ENCODE measurements at places on chromosomes 7 and 10.

GRCh38 chr7:41147606-41148485, 555.0 kb downstream of the INHBA start:
- no peak for DNase-seq

DNA sequence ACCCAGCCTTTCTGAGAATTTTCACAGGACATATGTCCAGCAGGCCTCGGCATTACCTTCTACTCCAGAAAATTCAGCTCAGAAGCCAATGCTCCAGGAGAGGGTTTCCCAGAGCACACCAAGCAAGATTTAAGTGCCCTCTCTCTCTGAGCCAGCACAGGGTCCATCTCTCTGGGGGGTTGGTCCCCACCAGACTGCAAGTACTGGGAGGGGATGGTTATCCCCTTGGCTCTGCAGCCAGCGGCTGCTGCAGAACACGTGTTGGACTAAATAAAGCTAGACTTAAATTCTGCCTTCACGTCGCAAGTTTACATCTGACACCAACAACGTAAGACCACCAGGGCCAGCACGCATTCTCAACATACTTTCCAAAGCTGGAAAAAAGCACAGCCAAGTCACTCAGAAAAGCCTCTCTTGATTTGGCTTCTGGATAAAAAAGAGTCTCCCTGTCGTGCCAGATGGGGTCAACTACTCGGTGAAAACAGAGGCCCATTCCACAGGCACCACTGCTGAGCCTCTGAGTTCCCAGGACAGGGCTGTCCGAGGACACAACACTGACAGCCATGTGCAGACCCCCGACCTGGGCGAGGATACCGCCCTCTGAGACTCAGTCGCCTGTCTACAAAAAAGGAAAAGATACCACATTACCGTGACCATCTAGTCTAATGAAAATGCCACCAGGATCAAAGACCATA, 77.3 kb downstream of the CTBP2 start:
- DNase-seq = no peak

GRCh38 chr7:109375823-109376222, 806.1 kb downstream of the DNAJB9 start:
- DNase-seq = no peak

DNA sequence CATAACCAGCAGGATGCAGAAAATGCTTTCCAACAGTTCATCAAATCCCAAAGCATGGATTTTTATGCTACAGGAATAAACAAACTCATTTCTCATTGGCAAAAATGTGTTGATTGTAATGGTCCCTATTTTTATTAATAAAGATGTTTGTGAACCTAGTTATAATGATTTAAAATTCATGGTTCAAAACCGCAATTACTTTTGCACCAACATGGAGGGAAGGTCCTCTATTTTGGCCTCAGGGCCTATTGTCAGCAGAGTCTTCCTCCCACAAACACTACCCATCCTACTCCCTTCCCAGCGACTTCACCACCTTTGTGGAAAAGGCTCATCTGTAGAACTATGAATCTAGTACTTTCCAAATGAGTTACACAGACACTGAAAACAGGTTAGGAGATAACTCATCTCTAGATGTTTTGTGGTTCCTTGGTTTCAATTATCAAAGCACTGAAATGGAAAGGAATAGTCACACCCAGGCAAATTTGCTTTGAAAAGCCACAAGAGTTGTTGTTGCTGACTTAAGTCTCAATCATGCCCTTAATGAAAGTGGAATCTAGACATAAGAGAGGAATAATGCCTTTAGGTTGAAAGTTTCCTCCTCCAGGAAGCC, 59.4 kb upstream of the FRMD4A start:
- DNase-seq = no peak

GRCh38 chr7:77664715-77665114, 31.5 kb upstream of the RSBN1L start:
- DNase-seq = no peak

DNA sequence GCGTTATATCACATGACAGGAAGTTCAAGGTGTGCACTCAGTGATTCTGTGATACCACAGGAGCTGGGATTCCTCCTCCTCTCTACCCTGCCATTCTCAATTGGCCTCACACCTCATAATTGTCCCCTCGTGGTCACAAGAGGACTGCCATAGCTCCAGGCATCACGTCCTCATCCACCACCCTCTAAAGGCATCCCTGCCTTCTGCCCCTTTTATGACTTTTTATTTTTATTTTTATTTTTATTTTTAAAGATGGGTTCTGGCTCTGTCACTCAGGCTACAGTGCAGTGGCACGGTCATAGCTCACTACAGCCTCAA, 47.0 kb downstream of the PDGFA start:
- no peak for DNase-seq

GRCh38 chr7:128131731-128132130, 100.5 kb upstream of the LRRC4 start:
- no peak for DNase-seq

DNA sequence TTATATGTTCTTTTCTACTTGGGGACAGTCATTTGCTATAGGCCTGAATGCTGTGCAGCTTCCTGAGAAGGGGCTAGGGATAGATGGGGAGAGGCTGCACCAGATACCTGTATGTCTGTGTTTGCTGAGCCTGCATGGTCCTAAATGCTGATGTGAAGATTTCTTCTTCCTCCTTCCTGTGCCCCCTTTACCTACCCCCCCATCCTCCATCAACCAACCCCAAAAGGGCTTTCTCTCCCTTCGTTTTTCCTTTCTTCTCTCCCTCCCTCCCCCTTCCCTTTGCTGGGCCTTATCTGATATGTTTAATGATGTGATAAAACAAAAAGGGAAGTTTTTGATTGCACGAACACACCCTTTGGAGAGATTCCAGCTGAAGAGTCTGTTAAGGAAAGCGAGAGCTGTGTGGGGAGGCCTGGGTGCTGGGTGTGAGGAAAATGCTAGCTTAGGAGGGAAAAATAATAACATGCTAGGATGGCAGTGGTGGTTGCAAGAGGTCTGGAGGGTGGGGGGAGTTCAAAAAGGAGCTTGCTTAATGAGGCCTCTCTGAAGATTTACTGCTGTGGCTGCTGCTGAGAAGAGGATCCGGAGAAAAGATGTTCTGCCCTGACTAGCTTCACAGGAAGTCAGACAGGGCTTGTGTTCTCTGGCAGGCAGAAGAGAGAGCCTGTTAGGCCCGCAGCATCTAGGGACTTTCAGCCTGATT, 101.8 kb downstream of the SAMD9 start:
- DNase-seq = no peak

DNA sequence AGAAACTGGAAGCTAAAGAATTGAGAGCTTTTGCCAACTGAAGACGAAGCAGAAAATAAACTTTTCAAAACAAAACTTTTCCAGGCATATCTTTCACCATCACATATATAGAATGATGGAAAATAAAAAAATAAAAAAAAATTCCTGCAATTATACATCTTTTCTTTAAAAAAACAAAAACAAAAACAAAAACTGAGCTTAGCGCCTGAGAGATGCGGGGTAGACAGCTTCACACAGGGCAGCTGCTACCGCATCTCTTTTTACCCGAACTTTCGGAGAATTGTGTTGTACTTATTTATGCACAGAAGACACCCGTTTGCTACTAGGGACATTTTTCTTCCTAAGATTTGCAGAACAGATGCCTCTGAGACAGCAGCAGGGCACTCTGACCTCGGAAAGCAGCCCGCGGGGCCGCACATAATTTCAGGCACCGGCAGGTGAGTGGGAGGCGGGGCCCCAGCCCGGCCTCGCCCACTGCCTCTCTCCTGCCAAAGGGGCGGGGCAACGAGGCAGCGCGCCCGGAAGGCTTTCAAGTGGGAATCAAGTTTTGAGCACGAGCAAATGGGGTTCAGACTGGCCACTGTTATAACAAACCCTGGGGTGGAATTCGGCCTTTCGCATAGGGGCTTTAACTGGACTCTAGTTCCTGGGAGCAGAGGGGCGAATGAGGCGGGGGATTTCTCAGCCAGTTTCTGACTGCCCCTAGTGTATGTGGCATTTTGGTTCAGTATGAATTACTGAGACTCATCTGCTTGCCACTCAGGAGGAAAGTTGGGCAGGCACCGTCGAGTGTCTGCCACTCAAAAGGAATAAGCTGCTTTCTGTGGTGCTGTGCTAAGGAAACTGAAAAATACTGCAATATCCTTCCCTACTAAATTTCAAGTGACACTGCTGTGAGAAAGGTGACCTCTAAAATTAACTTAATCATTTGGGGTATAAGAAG, 18.5 kb upstream of the FAM133B start:
- DNase-seq = no peak

DNA sequence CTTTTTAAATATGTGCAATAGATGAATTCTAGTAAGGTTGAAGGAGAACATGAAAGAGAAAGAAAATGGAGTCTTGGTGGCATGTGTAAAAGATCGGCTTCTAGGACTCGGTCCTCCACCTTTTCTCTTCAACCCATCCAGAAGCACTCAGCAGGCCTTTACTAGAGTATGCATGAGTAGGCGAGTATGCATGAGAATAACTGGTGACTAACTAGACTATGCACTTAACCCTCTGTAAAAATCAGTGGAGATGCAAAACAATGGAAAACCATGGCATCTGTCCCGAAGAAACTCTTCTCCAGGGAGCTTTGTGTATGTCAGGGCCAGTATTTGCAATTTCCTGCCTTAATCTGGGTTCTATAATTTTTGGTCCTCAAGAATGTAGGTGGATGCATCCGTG, 40.0 kb upstream of the GRB10 start:
- DNase-seq = no peak

DNA sequence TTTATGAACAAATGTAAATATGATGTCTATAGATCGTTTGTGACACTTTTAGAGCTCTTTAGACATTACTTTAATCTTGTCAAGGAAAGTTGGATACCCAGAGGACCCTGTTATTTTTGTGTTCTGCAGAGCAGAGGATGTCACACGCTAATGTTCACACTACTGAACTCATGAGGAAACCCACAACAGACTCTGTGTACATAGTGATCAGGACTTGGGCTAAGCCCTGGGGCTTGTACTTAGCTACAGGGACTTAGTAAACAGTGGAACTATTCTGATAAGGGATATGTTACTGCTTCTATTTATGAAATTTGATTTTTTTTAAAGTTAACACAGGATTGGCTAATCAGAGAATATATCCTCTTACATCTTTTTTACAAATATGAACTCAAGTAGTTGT, 36.1 kb upstream of the ZNF518A start:
- DNase-seq = no peak

DNA sequence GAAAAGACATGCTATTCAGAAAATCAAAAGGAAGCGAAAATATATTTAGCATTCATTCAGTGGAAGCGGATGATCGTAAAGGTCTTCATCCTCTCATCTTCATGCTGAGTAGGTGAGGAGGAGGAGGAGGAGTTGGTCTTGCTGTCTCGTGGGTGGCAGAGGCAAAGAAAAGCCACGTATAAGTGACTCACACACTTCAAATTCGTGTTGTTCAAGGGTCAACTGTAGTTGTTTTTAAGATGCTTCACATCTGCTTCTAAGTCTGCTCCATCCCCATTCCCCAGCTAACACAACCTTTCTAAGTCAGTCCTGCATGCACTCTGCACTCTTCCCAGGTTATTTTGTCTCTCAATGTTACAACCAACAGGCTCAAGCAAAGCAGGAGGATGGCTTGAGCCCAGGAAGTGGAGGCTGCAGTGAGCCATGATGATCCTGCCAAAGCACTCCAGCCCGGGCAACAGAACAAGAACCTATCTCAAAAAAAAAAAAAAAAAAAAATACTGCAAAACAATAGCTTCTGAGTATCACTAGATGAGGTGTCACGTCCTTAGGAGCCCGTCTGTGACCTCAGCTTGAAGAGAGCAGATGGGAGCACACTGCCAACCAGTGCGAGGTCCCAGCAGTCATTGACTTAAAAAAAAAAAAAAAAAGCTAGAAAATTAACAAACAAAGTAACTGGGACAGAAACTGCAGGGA, 70.5 kb downstream of the SFMBT2 start:
- no peak for DNase-seq

GRCh38 chr10:97279121-97279815, 13.2 kb downstream of the ARHGAP19 start:
- no peak for DNase-seq

- DNase-seq = no peak
These were observed 86.7 kb downstream of the ARHGAP22 start for GRCh38 chr10:48517911-48518811.

DNA sequence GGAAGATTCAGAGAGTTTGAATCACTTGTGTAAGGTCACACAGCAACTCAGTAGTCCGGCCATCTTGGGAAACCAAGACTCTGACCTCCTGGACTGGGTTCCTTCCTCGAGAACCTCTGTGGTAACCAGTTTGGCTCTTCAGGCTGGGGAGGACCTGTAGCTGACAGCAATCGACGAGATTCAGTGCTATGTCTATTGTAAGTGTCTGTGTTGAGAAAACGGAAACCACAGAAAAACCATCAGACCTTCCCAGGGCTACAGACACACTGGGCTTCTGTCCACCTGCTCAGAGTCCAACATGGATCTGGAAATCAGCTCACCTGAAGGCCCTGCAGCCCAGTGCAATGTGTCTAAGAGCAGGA, 403.7 kb downstream of the RPS24 start:
- DNase-seq = no peak

GRCh38 chr10:119541459-119542356, 811 bp downstream of the RGS10 start:
- peak; percentile 58 for DNase-seq

DNA sequence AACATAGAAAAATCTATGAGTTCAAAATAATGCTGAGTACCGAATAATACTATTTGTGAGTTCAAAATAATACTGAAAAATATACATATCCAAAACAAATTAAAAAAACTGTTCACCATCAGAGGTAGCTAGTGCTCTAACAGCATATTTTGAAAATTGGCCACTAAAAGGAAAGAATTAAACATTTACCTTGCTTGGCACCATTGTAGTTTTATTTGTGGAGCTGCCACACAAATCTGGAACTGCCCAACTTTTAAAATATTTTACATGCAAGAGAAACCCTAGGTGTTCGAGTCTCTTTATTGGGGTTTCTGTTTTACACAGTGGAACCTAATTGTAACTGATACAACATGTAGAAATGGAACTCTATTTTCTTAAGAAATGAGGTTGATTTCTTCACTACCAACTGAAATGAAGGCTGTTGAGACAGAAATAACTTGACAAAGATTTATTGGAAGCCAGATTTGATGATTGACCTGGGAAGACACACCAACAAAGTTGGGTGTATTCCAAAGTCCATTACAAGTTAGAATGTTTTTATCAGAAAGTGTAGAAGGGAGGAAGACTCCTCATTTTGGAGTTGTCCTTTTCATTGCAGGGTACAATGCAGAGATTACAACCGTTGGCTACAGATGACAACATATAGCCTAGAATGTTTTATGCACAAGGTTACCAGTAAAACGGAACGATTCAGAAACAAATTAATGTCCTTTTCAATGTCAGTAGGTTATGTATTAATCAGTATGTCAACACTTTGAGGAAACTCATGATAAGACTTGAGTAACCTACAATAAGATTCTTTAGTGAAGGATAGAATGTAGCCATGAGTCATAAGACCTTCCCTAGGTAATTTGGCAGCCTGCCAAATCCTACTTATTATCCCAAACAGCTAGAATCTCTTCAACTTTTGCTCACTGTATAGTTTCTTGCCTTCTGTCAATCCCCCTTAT, 73.8 kb upstream of the PAPSS2 start:
- DNase-seq = no peak

DNA sequence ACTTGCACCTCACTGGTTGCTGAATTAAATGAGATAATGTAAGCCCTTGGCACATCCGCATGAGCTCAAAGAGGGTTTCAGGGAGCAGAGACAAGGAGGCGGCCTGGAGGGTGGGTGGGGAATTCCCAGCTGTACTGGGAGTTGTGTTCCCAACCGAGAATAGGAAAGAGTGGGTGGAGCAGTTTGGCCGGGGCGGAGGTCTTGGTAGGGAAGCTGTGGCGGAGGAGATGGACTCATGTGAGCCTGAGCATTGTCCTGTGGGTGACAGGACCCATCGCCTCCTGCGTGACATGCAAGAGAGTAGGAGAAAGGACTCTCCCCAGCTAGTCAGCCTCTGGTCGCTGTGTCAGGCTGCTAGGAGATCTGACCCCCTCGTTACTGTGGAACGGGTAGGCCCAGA, 41.0 kb upstream of the SAMD8 start:
- no peak for DNase-seq
